ENCODE measurements at places on chromosomes 2 and 18.

- DNase-seq, result no peak
Observed at GRCh38 chr2:62857139-62857931, 151.8 kb downstream of the EHBP1 start.

DNA sequence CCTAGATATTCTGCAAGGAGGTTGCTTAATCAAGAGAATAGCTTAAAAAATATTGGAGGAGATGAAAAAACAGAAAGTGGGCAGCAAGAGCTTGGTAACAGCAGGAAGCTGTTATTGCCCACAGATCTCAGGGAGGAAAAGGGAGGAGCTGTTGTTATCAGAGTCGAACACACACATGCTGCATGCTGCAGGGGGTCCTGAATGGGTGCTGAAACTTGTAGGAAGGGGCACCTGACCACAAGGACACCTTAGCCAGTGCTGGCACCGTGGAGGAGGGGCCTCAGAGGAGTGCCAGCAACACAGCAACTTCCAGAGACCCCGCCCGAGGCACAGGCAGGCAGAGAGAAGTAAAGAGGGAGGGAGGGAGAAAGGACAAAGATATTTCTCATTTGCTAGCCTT is 332.9 kb downstream of the SOCS6 start:
- no peak for DNase-seq

DNA sequence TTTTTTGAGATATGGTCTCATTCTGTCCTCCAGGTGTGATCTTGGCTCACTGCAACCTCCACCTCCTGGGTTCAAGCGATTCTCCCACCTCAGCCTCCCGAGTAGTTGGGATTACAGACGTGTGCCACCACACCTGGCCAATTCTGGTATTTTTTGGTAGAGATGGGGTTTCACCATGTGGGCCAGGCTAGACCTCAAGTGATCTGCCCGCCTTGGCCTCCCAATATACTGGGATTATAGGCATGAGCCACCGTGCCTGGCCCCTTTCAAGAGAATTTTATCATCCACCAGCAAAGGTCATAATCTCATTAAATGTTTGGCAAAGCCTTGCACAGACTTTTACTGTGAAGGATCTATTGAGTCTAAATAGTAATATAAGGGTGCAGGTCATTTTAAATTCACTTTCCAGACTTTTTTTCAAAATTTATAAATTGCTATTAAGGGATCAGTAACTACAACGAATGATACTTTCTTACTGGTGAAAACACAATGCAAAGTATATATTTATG is 2.5 kb downstream of the HADHA start:
- DNase-seq, result no peak

DNA sequence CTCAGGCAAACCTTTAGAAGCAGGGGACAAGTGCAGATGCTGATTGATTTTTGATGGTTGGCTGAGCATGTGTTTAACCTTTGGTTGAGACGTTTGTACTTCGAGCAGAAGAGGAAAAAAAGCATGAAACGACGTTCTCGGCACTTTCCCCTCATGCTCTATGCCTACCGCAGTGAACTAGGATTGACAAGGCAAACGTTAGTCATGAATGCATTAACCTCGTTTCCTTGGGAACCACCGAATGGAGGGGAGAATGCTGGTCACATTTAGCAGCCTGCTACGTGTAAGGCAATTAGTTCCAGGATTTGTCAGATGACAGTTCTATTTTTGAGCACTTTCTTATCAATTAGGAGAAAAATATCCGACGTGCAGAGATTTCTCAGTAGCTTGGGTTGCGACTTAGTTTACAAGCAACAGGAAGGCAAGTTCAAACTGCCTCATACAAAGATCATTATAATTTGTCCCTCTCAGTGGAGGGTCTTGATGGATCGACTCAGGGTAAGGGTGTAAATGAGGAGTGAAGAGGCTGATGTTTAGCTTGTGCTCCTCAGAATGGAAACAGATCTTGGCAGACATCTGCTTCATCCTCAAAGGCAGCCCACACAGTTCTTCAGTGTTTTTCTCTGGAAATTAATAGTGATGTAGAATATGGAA is 47.4 kb upstream of the GPR45 start:
- DNase-seq, result no peak

DNA sequence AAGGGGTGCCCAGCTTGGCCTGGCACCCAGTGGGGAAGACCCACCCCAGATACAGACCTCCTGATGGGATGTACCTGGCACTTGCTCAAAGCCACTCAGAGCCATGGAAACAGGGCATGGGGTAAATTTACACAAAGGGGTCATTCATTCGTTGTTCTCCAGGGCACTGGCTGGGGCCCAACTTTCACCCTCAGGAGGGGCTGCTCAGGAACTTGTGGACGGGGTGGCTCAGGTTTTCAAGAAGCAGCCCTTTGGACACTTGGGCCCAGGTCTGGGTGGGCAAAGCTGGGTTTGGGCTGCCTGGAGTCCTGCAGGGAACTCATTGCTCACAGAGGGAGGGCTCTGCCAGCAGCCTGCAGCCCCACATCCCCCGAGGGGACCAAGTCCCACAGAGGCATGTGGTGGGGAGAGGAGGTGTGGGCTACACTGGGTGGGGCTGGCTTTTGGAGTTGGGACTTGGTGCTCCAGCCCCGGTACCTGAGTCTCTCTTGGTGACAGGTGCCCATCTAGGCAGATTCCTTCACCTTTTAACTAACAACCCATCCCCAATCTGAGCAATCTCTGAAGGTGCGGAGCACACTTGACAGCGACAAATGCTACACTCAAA is 172.3 kb downstream of the CELF4 start:
- DNase-seq, result no peak

- DNase-seq, result peak; percentile 96
Observed at GRCh38 chr18:400456-400855, 100.0 kb downstream of the COLEC12 start.

- no peak for DNase-seq
Observed at GRCh38 chr2:12948961-12949353, 232.2 kb downstream of the TRIB2 start.

- DNase-seq, result no peak
Observed at GRCh38 chr2:28128281-28128950, 237.9 kb downstream of the BABAM2 start.

DNA sequence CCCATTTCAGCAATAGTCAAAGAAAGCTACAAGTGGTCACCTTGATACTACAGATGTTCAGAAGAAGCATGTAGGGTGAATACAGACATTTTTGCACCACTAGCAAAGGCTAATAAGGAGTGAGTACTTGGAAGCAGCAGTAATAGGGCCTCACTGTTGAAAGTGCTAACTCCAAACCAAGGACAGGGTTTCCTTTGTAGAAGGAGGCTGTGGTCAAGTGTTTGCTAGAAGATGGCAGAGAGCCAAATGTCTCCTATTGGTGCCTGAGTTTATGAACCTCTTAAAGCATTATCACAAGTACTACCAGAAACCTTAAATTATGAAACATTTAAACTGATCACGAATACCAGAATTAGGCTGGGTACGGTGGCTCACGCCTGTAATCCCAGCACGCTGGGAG is 308.1 kb downstream of the ZEB2 start:
- DNase-seq, result no peak

DNA sequence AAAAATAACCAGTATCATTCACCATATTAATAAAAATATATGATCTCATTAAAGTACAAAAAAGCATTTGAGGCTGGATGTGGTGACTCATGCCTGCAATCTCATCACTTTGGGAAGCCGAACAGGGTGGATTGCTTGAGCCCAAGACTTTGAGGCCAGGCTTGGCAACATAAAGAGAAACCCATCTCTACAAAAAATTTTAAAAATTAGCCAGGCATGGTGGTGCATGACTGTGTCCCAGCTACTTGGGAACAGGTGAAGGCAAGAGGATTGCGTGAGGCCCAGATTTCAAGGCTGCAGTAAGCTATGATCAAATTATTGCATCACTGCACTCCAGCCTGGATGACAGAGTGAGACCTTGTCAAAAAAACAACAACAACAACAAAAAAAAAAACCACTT is 75.9 kb downstream of the RAD51AP2 start:
- no peak for DNase-seq

- no peak for DNase-seq
Observed at GRCh38 chr2:41000374-41000773, 548.5 kb upstream of the SLC8A1 start.

GRCh38 chr2:105518897-105519296 is 120.0 kb upstream of the FHL2 start:
- DNase-seq, result no peak

DNA sequence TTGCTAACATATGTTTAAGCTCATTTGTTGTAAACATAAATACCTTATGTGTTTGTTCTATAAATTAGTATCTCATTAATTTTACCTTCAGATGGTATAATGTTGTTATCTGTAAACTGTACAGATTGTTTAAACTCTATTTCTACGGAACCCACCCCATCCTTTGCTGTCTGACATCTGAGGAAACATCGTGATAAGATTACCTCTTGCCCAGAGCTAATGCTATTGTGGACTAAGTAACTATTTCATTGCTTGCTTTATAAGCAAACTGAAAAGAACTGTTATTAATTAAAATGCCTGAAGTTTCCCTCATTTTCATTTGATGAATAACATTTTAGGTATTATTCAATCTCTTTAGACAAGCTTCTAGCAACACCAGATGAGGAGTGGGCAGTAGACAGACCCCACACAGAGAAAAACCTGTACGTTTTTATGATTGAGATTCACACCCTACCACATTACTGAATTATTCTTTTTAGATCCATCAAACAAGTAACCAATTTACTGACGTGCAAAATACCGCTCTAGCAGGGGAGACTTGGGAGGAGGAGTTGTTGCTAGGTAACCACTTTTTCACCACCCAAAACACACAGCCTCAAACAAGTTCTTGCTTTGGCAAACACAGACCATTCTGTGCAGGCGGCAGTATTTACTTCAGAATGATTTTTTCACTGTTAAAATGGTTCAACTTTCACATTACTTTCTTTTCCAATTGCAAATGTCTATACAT is 1.9 kb upstream of the SYT4 start:
- DNase-seq, result no peak

- DNase-seq, result peak; percentile 71
Observed at GRCh38 chr2:238379096-238379810, 47.5 kb upstream of the ASB1 start.
